ENCODE measurements at places on chromosomes 2 and 18.
A peak's percentile ranks its signal among the peaks of the same experiment; 100 is the strongest.

- DNase-seq: peak; percentile 86
Observed at GRCh38 chr2:71933467-71934319, 214.0 kb downstream of the CYP26B1 start.

GRCh38 chr2:216951171-216951570, 91.3 kb upstream of the TNP1 start:
- DNase-seq: no peak

DNA sequence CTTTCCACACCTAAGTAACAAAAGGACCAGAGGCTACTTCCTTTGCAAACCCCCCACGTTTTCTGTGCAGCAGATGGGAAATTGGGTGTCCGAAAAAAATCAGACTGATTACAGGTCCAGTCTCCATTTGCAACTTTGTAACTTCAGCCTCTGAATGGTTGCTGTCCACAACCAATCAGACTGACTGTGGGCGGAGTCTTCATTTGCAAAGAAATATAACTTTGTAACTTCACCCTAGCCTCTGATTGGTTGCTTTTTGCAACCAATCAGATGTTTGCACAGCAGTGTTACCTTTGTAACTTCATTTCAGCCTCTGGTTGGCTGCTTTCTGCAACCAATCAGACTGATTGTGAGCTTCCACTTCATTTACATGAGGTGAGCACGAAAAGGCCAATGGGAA, 27.8 kb upstream of the CACNB4 start:
- no peak for DNase-seq

DNA sequence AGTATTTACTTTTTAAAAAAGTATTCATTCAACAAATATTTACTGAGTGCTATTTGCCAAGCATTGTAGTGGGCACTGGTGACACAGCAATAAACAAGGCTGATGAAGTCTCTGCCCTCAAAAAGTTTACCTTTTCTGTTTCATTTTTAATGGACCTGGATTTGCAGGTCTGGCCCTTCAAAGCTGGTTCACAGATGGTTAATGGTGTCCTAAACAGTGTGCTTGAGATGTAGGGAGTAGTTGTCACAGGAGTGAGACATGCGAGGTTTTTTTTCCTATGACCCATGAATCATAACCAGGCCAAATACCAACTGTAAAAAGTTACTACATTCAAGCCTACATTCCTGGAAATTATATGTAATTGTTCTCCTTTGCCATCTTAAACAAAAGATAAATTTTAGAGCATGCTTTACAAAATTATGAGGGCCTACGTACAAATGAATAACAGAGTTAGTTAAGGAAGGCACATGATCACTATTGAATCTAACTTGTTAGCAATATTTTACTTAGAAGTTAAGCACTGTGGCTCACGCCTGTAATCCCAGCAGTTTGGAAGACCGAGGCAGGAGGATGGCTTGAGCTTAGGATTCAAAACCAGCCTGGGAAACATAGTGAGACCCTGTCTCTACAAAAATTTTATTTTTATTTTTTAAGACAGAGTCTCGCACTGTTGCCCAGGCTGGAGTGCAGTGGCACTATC, 223.9 kb downstream of the MBD5 start:
- peak; percentile 23 for DNase-seq

GRCh38 chr2:165794536-165794928, 485 bp upstream of the GALNT3 start:
- DNase-seq: peak; percentile 81

DNA sequence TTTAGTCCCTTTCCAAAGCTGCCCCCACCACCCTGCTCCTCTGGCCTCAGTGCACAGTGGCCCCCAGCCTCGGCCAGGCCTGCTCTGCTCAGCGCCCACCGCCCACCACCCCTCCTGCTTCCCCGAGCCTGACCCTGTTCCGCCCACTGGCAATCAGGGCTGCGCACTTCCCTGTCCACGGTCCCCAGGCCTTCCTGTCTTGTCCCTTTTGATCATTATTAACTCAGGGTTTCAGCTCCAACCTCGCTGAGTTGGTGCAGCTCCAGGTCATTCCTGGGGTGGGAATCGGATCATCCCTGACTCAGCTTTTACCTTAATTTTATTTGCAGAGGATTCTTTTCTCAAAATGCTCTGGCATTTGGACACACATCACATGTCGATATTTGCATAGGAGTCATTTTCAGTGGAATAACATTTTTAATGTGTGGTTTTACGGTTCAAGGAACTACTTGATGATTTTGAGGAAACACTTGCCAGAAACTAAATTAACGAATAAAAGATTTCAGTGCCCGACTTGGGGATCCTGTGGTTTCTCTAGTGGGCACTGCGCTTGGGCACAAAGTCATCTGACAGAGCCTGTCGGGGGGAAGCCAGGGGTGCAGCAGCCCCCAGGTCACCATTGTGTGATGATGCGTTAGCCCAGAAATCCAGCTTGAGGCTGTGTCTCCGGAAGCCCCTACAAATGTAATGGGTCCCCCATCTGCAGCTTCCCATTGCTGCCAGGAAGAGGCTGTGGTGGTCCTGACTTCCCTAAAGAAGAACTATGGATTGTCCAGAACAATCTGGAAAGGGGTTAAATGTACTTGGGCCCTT, 1.0 kb upstream of the ESPNL start:
- no peak for DNase-seq

DNA sequence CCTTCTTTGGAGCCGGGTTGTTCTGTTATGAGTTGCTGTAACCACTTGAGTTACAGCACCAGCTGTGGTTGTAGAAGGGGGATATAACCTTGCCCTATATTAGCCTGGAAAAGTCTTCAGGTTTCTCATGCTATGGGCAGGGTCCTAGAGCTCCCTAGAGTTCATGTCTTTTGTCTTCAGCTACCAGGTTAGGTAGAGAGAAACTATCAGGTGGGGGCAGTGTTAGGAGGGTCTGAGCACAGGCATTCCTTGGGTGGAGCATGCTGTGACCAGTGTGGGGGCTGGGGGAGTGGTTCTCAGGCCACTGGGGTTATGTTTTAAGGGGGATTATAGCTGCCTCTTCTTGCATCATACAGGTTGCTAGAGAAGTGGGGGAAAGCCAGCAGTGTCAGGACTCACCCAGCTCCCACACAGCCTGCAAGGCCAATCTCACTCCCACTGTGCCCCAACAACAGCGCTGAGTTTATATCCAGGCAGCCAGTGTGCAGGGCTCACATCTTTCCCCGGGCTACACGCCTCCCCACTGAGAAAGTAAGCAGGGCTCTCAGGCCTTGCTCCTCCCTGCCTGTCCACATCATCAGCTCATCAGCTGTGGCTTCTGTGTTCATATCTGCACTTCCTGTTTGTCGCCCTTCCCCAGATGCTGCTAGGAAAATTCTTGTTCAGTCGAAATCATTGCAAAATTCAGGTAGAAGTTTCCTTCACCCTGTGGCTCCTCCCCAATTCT, 133.8 kb upstream of the NRXN1 start:
- no peak for DNase-seq

DNA sequence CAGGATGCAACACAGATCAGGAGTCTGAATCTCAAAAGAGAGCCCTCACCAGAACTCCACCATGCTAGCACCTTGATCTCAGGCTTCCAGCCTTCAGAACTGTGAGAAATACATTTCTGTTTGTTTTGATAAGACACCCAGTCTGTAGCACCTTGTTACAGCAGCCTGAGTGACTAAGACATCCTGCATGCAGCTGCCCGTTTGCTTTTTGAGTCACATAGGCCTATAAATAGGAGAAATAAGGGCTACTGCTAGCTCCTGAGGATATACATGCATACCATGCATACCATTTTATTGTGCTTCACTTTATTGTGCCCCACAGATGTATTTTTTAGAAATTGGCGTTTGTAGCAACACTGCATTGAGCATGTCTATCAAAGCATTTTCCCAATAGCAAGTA, 337.8 kb downstream of the CDH2 start:
- peak; percentile 90 for DNase-seq

- no peak for DNase-seq
Observed at GRCh38 chr2:152623076-152623740, 94.1 kb downstream of the PRPF40A start.

DNA sequence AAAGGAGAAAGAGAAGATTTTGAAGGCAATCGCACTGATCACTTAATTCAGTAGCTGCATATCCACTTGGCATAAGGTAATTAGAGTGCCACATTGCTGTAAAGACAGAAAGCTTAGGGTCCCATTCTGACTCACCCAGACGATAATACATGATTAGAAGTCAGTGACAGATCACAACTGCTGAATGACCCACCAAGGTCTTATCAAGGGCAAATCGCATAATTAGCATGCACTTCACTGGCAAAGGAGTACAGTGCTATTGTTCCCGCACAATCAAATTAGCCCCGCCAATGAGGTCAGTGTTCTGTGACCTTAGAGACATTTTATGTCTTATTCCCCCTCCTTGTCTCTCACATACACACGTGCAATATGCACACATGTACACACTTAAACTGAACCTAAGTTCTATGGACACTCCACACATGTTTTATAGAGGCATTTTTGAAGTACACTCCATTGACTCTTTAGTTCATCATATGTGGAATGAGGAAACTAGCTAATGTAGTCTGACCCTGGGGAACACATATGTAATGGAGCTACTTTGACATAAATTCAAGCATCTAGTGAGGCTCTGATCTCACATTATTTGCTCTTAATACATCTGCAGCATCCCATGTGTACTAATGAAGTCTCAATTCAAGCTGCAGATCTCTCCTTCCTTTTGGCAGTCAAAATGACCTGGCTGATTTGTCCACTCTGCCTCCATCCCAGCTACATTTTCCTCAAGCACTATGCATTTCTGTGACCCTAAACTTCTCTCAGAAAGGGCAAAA, 673.8 kb upstream of the FANCL start:
- no peak for DNase-seq

- no peak for DNase-seq
Observed at GRCh38 chr2:70928366-70928765, 7.3 kb upstream of the ATP6V1B1 start.

DNA sequence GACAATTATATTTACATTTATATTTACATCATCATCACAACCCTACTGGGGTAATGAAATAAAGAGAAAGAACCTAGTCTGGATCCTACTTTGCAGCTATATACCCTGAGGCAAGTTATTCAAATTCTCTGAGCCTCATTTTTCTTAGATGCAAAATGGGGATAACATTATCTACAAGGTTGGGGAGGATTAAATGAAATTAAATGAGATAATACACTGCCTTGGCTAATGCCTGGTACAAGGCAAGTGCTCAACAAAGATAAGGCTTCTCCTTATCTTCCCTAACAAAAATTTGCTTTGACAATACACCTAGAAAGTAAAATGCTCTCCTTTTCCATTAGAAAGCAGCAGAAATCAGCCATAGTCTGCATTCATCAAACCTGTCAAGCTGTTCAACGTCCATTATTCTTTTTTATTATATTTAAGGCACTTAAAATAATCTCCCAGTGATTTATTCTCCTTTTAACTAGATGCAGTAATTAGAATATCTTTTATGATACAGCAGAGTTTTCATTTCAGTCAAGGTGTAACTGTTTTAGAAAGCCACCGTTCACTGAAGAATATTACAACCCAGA, 44.8 kb downstream of the TCF4 start:
- DNase-seq: no peak

GRCh38 chr2:96342085-96342484, 6.5 kb downstream of the NCAPH start:
- DNase-seq: peak; percentile 33

GRCh38 chr18:77207540-77207939, 42.1 kb upstream of the GALR1 start:
- peak; percentile 69 for DNase-seq

DNA sequence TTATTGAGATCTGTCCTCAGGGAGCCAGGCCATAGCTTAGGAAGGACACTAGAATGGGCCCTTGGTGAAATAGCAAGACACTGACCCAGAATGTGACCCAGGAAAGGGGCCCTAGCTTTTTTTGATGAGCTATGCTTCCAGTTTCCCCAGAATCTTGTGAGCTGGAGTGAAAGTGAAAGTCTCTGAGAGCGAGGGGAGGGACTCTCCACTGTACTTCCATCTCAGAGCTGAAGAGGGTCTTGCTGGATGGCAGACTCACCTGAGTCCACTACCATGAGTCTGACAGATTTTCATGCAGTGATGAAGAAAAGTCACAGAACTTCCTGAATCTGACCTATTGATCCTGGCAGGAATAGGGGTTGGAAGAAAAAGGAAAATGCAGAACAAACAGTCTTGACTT, 3.1 kb downstream of the ARHGAP25 start:
- DNase-seq: no peak

DNA sequence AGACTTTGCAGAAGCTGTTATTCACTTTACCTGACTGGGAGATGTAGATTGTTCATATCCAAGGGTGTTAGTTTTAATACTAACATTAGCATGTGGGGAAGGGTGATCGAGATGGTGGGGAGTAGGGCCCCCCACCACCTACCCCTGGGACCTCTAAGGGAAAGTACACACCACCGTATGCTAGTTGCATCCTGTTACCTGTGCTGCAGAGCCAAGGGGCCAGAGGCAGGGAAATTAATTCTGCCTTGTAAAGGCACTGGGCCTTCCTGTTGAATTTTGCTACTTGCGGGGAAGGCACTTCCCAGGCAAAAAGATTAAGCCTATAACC, 9.0 kb downstream of the STEAP3 start:
- no peak for DNase-seq

DNA sequence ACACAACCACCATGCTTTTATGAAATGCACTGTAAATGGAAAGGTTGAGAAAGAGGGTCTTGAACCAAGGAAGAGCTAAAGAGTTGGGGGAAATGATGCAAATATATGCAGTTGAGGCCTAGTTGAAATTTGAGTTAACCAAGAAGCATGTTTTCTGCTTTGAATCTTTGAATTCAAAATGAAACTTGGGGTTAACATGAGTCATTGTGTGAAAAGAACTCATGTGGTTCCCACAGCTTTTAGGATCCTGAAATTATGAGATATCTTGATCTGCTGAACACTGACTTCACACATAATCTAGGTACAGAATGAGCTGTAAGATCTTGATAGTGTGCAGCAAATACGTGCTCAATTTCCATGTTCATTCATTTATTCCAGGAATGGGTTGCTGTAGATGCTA, 422.9 kb upstream of the TRIB2 start:
- no peak for DNase-seq

DNA sequence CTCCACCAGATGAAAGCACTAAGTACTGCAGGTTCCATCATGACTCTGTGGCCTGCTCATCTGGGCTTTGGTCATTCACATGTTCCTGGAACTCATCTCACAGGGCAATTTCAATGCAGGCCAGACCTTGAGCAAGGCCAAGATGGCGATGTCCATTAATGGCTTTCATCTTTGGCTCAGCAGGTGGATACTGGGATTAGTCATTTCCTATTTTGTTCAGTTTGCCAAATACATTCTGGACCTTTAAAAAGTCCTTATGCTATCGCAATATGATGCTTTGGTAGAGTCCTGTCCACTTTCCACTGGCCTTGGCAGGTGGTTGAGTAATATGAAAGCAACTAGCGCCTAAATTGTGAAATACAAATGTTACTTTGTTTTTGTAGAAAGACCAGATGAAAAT, 170.1 kb upstream of the REV1 start:
- peak; percentile 75 for DNase-seq

DNA sequence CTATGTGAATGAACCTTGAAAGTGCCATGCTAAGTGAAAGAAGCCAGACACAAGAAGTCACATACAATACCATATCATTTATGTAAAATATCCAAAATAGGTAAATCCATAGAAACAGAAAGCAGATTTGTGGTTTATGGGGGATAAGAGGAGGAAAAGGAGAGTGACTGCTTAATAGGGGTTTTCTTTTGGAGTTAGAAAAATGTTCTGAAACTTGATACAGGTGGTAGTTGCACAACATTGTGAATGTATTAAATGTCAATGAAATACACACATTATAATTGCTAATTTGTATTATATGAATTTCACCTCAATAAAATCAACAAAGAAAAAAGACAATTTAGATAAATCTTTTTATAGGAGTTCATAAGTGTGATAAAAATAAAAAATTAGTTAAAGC, 37.1 kb downstream of the MEMO1 start:
- DNase-seq: peak; percentile 18

- peak; percentile 1 for DNase-seq
Observed at GRCh38 chr18:78542204-78542603, 437.4 kb upstream of the SALL3 start.

Measured in MCF 10A (cell line).